Left renal cortex interstitium (tissue), 4 donors: ENCODE measurements at places on chromosomes 5 and 9.

- DNase-seq: no peak
Observed at GRCh38 chr9:130140706-130141105, 31.5 kb upstream of the NCS1 start.

DNA sequence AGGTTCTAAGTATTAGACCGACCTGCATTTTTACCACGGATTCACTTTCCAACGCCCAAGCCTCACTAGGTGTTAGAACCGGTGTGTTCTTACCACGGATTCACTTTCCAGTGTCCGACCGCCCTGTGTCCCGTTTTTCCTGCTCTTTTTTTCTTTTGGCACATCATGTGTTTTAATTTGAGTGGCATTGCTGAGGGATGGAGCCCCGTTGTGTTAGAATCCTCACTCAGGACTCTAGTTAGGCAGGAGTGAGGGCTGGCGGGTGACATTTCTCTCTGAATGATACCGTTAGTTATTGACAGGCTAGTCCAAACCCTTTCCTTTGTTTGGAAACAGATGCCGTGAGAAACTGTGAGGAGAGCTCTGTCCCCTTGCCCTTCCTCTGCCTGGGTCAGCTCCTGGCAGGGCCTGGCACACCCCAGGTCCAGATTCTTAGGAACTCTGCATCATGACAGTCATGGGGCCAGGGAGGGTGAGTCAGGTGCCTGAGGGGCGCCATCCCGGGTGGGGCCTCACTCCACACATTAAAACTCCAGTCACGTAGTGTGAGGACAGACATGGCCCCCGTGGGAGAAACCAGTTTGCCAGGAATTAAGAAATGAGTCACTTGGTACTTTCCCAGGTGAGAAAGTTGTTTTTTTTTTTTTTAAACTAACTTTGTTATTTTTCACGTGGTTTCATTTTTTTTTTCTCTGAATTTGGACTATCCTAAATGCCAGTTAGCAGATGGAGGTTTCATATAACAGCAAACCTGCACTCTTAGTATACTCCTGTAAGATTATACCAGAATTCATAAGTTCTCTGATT, 15.8 kb downstream of the EXOC3 start:
- DNase-seq: no peak

GRCh38 chr9:13437866-13438265, 158.4 kb upstream of the MPDZ start:
- DNase-seq: no peak

- DNase-seq: no peak
Observed at GRCh38 chr5:95780597-95780996, 41.9 kb downstream of the GLRX start.

- no peak for DNase-seq
Observed at GRCh38 chr9:9892217-9892616, 720.6 kb downstream of the PTPRD start.

DNA sequence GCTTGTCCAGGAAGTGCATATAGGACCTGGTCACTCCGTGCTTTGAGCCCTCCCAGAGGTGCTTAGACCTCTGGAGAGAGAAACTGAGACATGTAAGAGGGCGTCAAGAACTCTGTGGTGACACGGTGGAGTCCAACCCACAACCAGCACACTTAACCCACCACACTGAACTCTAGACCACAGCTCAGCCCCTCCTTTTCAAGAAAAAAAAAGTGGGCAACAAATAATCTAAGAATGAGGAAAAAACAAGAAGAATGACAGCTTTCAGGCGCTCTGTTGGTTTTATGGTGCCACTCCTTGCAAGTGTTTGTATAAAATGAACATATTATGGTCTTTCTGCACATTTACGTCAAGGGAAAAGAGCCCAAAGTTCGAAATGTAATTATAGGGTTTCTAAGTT, 50.2 kb upstream of the SNAPC3 start:
- no peak for DNase-seq

DNA sequence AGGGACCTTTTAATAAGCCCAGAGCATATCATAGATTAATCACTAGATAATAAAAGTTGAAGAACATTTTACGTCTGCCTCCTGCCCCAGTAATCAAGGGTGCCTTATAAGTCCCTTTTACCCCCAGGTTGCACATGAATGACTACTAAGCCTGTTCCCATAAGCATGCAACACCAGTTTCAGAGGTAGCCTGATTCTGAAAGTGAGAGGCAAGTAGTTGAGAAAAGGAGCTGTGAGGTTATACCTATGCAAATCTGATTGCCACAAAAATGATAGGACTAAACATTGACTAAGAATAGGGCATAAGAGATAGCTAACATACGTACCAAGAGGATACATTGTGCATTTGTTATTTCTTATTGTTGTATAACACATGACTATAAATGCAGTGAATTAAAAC, 681.9 kb downstream of the ISL1 start:
- no peak for DNase-seq

DNA sequence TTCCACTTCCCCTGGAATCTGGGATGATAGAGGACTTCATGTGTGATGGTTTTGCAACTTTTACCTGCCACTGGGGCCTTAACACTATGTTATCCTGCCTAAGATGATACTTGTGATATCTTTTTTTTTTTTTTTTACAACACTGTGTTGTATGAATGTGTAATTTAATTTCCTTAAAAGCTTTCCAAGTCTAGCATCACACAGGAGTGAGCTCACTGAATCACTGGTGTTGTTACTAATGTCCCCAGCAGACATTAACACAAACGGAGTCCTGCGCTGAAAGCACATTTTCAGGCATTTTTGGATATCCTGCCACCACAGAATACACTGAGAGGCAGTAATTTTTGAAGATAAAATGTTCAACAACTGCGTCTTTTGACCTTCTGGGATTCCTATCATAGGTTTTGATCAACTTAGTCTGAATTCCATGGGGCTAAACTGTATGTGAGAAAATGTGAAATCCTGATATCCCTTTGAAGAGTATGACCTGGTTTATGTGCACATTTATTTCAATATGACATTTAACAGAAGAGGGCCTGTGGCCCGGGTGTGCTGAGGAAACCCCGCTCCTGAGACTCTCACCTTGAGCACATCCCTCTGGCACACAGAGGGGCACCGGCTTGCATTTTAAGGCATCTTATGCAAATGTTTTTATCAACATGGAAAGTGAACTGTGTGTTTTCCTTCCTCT, 118.0 kb downstream of the FSTL4 start:
- DNase-seq: no peak

- DNase-seq: no peak
Observed at GRCh38 chr5:39294736-39295135, 69.6 kb downstream of the C9 start.

DNA sequence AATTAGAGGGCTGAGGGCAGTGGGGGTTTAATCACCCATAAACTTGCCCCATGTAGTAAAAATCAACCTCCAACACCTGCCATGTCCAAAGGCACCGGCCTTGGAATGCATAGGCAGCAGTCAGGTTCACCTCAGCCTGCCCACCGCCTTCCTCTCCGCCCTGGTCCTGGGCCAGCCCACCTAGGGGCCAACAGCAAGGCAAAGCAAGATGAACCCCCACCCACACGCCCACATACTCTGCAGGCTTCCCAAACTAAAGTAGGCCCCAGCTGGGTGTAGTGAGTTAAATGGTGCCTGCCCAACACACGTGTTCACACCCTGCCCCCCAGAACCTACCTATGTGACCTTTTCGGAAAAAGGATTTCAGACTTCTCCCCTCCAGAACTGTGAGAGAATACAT, 92.9 kb upstream of the RAI14 start:
- DNase-seq: no peak

DNA sequence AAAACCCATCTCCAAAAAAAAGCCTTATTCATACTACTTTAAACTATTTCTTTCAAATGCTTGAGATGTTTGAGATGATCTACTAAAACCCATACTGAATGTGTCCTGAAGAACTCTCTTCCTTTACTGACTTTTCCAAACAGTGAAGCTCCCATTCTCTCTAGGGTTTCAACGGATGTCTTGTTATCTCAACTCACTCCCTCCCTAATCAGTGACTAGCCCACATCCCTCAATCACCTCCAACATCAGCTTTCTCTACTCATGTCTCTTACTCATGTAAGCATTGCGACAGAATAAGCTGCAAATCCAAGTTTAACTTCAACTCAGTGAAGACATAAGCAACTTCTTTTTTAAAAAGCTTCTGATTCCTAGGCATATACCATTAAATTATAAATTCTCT, 42.1 kb downstream of the WDR41 start:
- no peak for DNase-seq

- DNase-seq: no peak
Observed at GRCh38 chr5:152686931-152687330, 281.9 kb upstream of the NMUR2 start.

- DNase-seq: no peak
Observed at GRCh38 chr9:126248680-126249079, 77.9 kb upstream of the MVB12B start.

DNA sequence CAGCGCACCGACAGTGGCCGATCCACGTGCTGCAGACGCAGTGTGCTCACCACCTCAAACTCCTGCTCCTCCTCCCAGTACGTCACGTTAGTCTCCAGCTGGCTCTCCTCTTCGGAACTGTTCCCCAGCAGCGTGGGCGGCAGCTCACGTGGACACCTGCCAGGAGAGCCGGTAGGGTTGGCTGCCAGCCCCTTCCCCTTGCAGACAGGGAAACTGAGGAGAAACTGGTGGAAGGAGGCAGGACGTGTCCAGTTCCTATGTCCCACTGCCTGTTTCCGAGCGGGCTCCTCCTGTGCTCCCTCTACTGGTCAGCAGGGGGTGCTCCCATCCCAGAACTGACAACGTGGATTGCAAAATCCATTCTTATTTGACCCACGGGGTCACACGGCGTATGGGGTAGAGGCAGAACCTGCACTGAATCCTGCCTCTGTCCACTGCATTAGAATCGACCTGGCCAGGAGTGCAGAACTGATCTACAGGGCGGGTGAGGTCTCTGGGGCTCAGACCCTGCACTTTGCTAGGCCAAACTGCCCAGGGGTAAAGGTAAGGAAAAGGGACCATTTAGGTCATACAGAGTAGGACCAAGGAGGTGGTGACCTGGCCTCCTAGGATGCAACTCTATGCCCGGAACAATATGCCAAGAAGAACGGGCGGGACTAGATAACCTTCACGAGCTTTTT, 25.7 kb downstream of the PDGFRB start:
- DNase-seq: no peak

DNA sequence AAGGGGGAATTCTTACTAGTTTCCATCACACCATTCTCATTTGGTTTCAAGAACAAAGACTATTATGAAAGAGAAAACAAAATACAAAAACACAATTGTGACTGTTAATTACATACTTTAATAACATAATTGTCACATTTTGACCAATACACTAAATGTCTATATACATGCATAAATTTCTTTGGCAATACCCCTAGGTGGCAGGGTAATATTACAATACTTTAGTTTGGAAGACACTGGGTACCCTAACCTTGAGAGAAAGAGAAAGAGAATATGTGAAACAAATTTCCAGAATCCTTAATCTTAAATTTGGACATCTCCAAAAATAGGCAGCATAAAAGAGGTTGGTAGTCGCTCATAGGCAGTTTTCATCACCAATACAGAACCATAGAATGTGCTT, 619.6 kb upstream of the ADAMTS16 start:
- DNase-seq: no peak

- peak; percentile 59 for DNase-seq
Observed at GRCh38 chr5:2303431-2304100, 420.8 kb upstream of the IRX4 start.

- no peak for DNase-seq
Observed at GRCh38 chr9:86659413-86660046, 287.8 kb downstream of the GAS1 start.

- no peak for DNase-seq
Observed at GRCh38 chr5:102531506-102531905, 32.7 kb upstream of the SLCO6A1 start.

DNA sequence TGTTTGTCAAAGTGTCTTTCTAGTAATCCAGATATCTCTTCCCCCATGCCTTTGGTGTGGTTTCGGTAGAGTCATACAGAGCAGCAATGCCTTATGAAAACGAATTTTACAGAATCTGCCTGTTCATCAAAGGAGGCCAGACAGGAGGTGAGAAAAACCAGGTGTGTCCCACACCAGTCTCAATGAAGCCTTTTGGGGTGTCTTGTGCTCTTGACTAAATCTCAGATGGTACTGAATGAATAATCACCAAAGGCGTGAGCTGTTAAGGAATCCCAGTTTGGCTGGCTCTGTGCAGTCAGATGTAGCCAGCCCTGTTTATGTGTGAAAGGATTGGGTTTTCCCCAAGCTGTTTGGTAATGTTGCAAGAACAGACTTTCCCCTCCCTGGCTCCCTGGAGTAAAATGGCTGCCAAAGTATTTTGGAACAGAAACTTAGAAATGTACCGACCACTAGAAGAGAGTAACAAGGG, 70.8 kb upstream of the CDKN2B start:
- no peak for DNase-seq
